Iris pigment epithelial cell (primary cell): ENCODE measurements at places on chromosomes 2 and 18.

- peak; percentile 86 for DNase-seq
These were observed 88.9 kb downstream of the SOWAHC start for GRCh38 chr2:109703077-109703476.

GRCh38 chr2:230324503-230324902 is 2.5 kb upstream of the SP140L start:
- DNase-seq = no peak

- DNase-seq = peak; percentile 80
These were observed 191.4 kb downstream of the SPP2 start for GRCh38 chr2:234241656-234242458.

GRCh38 chr18:63292831-63293683 is 26.5 kb downstream of the BCL2 start:
- DNase-seq = no peak

GRCh38 chr2:19362755-19363473 is 4.5 kb upstream of the OSR1 start:
- peak; percentile 80 for DNase-seq

DNA sequence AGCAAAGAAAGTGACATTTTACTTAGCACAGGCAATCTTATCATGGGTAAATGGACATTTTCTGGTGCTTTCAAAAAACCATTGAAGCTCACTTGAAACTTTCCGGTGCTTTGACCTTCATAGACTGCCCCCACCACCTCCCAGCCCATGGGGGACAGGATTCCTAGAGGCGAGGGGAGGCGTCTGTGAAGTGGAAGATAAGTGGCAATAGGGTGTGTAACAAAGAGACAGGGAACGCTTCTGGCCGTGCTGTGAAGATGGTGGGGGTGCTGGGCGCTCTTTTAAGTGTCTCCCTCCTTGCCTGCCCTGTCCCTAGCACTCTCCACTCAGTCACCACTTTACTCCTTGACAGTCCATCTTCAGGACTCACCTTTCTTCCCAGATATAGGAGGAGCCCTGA is 23.4 kb upstream of the GMPPA start:
- no peak for DNase-seq

- no peak for DNase-seq
These were observed 11.7 kb downstream of the CDC42EP3 start for GRCh38 chr2:37659723-37660122.

DNA sequence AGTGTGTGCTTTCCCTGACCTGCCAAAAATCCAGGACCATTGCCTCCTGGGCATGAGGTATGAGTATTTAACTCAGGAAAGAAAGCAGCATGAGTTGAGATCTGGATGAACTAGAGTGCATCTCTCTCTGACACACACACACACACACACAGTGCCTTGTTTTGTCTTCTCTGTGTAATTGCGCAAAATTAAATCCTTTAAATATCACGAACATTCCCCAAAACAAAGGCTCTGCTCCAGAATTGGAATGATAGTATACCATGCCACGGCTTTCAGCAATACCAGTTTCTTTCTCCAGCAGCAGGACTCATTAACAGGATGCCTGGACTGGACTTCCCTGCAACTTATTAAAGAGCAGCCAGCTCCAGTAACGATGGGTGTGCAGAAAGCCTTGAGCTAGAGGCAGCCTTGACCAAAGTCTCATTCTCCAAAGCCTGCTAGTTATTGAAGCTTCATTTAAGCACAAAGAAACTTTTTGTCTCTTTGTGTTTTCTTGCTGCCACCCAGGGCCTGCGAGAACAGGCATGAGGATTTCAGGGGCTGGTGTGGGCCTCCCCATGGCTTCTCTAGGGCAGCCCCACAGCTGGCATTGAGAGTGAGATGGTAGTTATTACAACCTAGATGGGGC is 101.7 kb downstream of the NRP2 start:
- DNase-seq = no peak

DNA sequence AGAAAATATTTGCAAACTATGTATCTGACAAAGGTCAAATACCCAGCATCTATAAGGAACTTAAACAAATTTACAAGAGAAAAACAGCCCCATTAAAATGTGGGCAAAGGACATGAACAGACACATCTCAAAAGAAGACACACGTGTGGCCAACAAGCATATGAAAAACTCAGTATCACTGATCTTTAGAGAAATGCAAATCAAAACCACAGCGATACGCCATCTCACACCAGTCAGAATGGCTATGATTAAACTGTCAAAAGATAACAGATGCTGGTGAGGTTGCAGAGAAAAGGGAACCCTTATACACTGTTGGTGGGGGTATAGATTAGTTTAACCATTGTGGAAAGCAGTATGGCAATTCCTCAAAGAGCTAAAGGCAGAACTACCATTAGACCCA is 64.3 kb upstream of the RBMS1 start:
- no peak for DNase-seq

DNA sequence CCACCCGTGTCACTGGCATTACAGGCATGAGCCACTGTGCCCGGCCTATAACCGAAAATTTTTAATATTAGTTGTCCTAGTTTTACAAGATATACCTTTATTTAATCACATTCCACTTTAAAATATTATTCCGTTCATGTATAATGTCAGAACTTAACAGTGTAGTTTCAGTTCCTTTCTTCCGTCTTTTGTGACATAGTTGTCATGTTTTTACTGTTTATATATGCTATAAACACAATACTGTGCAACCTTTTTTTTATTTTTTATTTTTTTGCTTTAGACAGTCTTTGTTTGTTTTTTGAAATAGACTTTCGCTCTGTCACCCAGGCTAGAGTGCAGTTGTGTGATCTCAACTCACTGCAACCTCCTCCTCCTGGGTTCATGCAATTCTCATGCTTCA is 129.5 kb upstream of the TTC27 start:
- no peak for DNase-seq

DNA sequence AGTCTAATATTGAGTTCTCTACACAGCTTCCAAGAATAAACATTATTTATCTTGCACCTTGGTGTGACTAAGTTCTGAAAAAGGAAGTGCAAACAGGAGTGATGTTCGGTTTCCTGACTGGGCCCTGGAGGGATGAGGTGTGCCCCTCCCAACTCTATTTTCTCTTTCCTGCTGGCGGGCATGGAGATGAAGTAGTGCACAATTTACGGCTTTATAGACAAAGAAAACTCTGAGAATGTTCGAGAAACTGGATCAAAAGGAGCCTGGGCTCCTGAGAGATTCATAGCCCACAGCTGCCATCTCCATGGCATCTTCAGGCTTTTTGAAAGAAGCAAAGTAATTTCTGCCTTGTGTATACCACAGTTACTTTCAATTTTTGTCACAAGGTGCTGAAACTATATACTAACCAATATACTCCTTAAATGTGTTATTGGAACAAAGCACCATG is 22.3 kb downstream of the LRATD1 start:
- no peak for DNase-seq
